Activated T-cell treated with anti-CD3 and anti-CD28 coated beads, Interleukin-2, amount 50 U/mL, for 1 hour (primary cell): ENCODE measurements at places on chromosomes 16 and 17.
A peak's percentile ranks its signal among the peaks of the same experiment; 100 is the strongest.

- DNase-seq: no peak
Observed at GRCh38 chr16:27225536-27226360, 22.4 kb downstream of the KDM8 start.

DNA sequence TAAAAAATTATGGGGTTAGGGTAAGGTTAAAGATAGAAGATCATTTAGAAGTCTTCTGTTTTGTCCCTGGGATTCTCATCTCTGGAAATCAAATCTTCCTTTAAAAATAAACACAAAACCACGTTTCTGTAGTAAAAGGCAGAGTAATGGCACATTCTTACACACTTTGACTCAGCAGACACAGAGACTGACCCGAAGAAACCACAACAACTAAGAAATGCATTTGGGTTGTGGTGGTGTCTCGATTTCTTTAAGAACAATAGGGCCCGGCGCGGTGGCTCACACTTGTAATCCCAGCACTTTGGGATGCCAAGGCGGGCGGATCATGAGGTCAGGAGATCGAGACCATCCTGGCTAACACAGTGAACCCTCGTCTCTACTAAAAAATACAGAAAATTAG lies 54.9 kb upstream of the MYH10 start:
- DNase-seq: no peak

DNA sequence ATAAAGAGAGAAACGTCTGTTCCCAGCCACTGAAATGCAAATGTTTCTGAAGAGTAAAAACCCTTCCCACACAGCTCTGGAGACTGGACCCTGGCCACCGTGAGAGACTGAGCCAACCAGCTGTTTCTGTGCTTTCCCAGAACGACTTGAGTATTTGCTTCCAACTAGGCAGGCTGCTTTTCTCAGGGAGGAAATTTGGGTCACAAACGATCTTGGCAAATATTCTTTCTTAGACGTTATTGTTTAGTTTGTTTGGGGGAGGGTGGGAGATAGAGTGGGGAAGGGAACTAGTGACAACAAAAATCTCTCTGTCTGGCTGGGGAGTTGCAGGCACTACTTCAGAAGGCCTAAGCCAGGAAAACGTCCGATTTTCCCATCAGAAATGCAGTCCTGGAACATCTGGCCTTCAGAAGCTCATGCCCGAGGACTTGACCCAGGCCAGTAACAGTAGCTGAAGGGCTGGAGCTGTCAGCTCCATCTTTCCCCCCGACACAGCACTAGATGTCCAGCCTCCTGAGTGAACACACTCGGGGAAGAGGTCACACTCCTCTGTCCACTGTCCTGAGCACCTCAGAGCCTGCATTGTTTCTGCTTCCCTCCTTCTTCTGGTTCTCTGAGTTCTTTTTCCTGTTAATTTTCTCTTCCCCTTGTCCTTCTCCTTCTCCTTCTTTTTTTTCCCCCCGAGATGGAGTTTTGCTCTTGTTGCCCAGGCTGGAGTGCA lies 4.0 kb downstream of the CCDC92B start:
- no peak for DNase-seq

DNA sequence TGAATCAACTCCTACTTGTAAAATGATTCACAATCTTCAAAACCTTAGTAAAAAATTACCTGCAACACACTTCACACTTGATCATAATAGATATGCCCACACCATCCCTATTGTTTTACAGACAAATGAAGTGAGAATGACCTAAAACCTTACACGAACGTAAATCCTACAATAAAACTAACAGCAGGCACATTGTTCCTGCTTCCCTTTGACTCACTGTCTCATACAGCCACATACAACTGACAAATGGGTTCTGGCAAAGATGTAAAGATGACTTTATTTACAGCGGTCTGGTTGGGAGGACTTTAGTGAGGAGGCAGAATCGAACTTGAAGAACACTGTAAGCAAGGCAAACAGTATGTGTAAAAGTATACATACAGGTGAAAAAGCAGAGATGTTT lies 188.7 kb downstream of the MYO1D start:
- no peak for DNase-seq

GRCh38 chr17:35795007-35795870 lies at the start of gene MMP28:
MMP28 (minus strand) TSS chr17:35795641; CDS start chr17:35795377, 264 bp downstream.
- DNase-seq: peak; percentile 63

DNA sequence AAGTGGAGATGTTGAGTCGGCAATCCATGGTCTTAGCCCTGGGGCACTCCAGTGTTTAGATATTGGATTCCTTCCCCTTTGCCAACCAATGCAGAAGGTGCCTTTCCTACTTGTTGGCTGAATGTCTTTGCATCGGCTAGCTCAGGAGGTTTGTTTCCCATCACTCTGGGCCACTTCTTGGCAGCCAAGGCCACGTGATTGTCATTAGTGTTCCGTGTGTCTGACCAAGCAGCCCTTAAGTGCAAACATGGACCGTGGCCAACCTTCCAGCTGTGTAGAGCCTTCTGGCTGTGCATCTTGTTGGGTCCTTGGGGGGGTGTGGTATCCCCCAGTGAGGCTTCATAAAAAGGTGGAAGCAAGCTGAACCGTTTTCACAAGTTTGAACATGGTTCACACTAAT lies 66.0 kb downstream of the GNAO1 start:
- no peak for DNase-seq

GRCh38 chr16:29854520-29855100 lies 8.4 kb downstream of the CDIPT start:
- no peak for DNase-seq

- DNase-seq: peak; percentile 90
Observed at GRCh38 chr17:45225964-45226530, 4.4 kb downstream of the FMNL1 start.

DNA sequence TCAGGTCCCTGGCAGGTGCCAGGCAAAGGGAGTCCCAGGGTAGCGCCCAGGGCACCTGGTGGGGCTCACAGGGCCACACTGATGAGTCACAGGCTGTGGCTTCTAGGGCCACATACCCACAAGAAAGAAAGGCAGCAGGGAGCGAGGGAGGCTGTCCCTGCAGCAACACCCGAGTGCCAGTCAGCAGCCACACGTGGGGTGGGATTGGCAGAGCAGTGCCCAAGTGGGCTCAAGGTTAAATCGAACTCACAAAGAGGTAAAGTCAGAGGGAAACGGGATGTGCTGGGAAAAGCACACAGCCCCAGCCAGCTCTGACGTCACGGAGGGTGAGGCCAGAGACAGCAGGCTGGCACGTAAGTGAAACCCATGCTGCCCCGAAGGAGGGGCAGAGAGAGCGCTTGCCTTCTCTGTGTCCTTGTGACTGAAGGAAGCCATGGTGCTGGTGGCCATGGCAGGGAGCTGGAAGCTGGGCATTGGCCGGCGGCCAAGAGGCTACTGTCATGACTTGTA lies 33.8 kb downstream of the FA2H start:
- no peak for DNase-seq

- no peak for DNase-seq
Observed at GRCh38 chr16:57682809-57683635, 11.6 kb upstream of the DRC7 start.

DNA sequence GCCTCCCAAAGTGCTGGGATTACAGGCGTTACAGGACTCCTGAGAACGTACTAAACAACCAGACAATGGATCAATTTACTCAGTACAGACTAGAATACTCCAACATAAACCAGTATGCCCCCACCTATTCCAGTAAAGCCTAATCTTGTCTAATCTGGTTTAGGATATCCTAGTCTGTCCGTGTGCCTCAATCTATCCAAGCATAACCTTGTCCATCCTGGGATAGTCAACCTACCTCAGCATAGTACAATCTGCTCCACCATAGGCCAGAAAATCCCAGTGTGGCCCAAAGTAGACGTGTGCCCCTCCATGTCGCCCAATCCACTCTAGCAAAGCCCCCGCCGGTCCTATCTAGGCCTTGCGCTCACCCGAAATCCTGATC lies 625 bp downstream of the DVL2 start:
- DNase-seq: no peak

DNA sequence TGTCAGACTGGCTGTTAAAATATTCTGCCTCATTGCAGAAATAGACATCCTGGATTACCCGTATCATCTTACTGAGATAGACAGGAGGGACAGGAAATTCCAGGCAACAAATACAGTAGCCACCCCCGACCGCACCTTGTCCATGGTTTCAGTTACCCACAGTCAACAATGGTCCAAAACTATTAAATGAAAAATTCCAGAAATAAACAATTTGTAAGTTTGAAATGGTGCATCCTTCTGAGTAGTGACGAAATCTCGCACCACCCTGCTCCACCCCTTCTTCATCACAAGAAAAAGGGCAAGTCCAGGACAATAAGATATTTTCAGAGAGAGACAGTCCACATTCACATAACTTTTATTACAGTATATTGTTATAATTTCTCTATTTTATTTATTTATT lies 23.6 kb upstream of the PRSS54 start:
- no peak for DNase-seq

- DNase-seq: no peak
Observed at GRCh38 chr17:43779145-43780125, 658 bp upstream of the DUSP3 start.

DNA sequence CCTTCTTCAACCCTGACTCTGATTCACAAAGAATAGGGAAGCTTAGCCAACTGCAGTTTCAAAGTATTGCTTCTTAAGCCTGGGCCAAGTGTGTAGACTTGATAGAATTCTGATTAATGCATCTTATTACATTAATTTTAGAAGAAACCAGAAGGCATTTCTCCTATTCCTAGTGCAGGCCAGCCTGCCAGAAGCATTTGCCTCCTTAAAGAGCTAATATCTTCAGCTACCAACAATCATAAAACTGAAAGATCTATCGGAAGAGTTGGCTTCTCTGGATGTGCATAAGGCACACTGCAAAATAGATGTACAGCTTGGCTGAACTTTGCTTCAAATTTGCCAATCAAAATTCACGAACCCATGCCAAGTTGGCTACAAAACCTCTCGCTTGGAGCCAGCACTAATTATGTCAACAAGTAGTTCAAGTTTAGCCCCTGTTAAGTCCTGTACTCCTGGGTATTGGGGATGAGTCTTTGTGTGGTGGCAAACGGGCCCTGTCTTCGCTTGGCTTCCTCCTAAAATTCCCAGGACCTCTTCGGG lies 717.8 kb downstream of the WWOX start:
- DNase-seq: no peak

- DNase-seq: no peak
Observed at GRCh38 chr17:73267648-73268537, 6.2 kb upstream of the CPSF4L start.

GRCh38 chr17:27586203-27586721 lies 44.7 kb upstream of the LGALS9 start:
- DNase-seq: no peak

GRCh38 chr17:11182430-11182829 lies 58.6 kb upstream of the SHISA6 start:
- DNase-seq: no peak

GRCh38 chr17:72344613-72345012 lies 223.8 kb downstream of the SOX9 start:
- no peak for DNase-seq

GRCh38 chr16:29784901-29785500 lies 5.5 kb upstream of the KIF22 start:
- DNase-seq: peak; percentile 84

GRCh38 chr16:50444526-50444925 lies 75.7 kb upstream of the BRD7 start:
- DNase-seq: no peak

DNA sequence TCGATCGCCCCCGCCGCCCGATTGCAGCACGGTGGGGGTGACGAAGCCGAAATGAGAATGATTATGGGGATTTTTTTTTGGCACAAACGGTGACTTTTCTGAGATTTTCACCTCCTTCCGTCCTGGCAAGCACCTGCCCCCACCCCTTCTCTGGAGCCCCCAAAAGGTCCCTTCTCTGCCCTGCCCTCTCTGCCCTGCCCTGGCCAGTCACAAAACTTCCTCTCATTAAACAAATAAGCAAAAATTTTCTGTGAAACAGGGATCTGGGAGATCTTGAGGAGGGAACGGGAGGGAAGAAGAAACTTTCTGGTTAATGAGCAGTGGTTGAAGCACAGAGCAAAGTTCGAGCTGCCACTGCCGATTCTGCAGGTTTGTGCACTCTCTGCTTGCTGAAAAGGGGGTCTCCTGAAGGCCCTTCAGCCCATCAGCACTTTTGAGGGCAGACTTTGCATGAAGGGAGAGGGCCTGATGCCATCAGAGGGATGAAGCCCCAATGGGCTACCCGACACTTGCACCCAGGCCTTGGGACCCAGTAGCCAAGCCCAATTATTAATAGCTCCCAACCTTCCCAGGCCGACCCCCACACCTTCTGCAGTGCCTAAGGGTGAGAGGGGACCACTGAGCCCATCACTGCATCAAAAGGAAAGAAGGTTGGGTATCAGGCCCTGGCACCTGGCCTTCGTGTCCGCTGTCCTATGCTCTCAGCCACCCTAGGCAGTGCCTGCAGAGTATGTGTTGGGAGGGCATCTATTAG lies 1.0 kb upstream of the HOXB8 start:
- no peak for DNase-seq

DNA sequence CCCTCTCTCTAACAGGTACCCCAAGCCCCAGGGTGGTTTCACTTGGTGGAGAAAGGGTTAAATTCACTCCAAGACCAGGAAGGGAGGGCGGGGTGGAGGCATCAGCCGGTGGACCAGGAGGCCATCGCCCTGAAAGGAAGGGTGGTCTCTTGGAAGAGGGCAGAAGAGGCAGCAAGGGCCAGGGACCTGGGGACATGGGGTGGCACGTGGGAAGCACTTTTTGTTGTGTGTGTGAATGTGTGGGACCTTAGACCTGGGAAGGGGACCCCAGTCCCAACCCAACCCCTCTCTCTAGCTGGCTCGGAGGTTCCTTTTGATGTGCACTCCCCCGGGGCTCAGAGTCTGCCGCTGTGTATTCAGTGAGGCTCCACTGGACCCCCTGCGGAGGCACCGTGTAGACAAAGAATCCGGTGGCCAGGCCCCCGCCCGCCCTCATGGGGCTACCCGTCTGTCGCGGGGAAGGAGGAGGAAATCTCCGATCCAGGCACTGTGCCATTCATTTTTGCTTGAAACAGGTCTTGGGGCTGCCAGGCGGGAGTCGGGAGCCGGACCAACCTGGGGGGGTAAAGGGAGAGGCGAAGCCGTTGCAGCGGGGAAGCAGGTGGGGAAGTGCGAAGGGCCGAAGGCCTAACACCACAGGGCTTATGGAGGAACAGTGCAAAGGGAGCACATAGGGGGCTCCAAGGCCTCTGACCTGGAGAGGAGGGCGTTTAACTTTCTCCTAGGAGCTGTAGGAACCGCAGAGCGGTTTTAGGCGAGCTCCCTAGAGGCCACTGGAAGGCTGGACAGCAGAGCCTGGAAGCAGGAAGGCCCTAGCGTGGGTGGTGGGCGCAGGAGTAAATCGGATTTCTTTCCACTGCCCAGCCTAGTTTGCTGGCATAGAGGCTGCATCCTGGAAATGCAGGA lies 3.2 kb upstream of the WNT3 start:
- DNase-seq: no peak

DNA sequence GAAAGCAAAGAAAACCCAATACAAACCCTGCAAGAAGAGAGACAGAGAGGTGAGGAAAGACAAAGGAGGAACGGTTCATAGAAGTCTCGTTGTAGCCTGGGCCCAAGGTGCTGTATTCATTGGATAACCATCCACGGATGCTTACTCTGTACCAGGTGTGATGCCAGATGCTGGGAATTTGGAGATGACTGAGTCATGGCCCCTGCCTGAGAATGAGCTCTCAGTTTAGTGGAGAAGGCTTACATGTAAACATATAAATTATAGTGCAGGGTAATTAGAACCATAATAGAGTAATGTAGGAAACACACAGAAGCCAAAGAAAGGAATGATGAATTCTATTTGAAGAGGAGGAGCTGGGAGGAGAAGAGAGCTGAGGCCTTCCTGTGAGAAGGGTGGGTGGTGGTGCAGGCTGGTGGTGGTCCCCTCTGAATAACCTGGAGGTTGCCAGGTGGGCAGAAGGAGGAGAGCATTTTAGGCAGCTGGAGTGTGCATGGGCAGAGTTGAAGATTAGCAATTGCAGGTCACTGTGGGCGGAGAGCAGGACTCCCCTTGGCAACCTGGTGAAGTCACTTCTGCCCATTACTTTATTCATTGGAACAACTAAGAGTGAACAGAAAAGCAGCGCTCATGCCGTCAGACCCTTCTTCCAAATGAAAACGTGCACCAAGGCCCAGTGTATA lies 7.7 kb upstream of the ZG16 start:
- no peak for DNase-seq
